ENCODE measurements at places on chromosomes 7 and 10.

GRCh38 chr10:79331226-79331625 is 16.0 kb upstream of the PPIF start:
- DNase-seq: no peak

DNA sequence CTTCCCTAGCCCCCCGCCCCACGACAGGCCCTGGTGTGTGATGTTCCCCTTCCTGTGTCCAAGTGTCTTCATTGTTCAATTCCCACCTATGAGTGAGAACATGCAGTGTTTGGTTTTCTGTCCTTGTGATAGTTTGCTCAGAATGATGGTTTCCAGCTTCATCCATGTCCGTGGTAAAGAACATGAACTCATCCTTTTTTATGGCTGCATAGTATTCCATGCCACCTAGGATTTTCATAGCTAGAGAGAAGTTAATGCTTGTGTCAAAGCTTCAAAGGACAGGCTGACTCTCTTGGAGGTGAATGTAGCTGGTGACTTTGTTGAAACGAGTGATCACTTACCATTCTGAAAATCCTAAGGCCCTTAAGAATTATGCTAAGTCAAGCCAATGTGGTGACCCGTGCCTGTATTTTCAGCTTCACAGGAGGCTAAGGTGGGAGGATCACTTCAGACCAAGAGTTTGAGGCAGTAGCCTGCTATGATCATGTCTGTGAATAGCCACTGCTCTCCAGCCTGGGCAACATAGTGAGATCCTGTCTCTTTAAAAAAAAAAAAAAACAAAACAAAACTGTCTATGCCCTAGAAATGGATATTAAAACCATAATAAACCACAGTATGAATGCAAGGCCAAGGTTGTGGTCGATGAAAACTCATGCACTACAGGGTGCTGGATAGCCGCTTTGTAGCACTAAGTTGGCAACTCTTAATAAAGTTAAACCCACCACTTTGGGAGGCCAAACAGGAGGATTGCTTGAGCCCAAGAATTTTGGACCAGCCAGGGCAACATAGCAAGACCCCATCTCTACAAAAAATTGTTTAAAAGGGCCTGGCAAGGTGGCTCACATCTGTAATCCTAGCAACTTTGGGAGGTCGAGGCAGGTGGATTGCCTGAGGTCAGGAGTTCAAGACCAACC is 52.0 kb downstream of the CUL1 start:
- DNase-seq: no peak

- DNase-seq: no peak
These were observed 13.9 kb downstream of the TRIM8 start for GRCh38 chr10:102657984-102658724.

DNA sequence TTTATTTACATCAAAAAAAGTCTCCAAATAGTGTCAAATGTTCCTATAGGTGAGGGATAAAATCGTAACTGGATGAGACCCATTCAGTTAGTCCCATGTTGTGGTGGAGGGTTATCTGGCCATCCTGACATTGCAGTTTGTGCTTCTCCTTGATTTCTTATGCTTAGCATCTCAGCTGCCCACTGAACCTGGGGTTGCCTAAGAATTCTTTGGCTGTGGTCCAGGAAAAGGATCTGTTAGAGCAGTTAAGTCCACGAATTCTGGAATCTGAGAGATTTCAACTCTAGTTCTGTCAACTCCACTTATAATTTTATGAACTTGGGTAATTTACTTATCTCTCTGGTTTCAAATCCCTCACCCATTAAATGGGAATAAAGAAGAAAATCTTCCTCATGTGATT is 1673.4 kb downstream of the REEP3 start:
- peak; percentile 31 for DNase-seq

- DNase-seq: no peak
These were observed at the start of gene MACC1 for GRCh38 chr7:20217193-20217948. Gene MACC1 (minus strand): TSS chr7:20217384. CDS start chr7:20161862, 55,522 bp downstream.

GRCh38 chr7:42469341-42469740 is 232.3 kb upstream of the GLI3 start:
- no peak for DNase-seq

DNA sequence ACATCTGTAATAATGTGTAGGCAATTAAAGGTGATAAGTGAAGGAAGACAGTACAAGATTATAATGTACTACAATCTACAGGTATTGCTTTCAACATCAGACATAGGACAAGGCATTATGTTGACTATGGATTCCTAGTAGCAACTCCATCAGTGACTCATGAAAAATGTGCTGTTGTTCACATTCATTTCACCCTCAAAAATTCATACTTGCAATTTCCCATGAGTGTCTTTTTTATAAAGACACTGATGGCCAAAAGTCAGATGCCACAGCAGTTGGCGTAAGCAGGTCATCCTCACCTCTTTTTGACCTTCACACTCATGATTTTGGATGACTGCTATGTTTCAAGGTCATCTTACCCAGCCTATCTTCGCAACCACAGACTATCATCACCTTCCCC is 100.0 kb upstream of the AMPH start:
- DNase-seq: peak; percentile 37

- no peak for DNase-seq
These were observed 176.5 kb upstream of the INHBA start for GRCh38 chr7:41879403-41879802.

DNA sequence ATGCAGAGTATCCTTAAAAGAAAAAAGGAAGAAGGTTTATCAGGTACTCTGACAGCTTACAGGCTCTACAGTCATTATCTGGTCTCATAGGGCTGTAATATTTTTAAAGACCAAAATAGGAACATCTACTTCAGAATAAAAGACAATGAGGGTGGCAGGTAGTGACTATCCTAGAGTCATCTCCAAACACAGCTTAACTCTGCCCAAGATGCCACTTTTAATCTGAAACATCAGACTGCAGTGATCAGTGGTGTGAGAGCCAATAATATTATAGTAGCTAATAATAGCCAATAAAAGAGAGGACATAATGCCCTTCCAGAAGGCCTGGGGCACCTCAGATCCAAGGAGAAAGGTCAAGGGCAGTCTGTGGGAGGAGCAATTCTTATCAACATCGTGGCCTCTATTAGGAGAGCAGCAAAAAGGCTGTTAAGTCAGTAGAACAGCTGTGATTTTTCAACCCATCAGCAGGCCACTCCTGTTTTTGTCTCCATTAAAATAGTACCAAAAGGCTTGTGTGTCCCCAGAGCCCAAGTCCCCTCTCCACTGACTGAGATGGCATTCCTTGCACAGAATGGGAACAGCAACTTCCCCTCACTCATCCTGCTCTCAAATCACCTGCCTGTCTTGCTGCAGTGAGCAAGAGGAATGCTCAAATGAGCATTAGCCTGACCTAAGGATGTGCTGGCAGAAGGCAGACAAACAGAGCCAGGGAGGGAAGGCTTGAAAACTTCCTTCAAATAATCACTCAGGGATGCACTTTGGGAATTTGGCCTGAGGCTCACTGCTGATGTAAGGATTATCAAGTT is 20.7 kb upstream of the SPOCK2 start:
- no peak for DNase-seq

GRCh38 chr7:4648111-4648510 is 34.0 kb upstream of the FOXK1 start:
- no peak for DNase-seq

DNA sequence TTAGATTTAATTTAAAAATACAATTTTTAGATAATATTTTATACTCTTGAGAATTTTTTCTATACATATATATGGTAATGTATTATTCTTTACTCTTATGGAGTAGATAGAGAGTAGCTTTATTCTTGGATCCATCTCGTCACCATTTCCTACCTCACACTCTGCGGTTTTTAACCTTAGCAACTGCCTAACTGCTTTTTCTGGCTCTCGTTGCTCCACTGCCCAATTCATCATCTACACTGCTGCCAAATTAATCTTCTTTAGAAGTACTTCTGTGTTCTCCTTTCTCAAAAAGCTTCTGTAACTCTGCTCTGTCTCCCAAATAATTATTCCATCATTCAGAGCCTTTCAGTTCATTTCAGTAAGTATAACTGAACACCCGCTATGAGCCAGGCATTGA is 35.3 kb downstream of the CAPZA2 start:
- DNase-seq: no peak

GRCh38 chr10:11870900-11871400 is 47.8 kb downstream of the PROSER2 start:
- no peak for DNase-seq

GRCh38 chr10:49830846-49831245 is 68.7 kb upstream of the OGDHL start:
- DNase-seq: no peak

- no peak for DNase-seq
These were observed 36.8 kb downstream of the LDB3 start for GRCh38 chr10:86705139-86705538.

- peak; percentile 29 for DNase-seq
These were observed 124.4 kb upstream of the TCERG1L start for GRCh38 chr10:131435760-131436457.

DNA sequence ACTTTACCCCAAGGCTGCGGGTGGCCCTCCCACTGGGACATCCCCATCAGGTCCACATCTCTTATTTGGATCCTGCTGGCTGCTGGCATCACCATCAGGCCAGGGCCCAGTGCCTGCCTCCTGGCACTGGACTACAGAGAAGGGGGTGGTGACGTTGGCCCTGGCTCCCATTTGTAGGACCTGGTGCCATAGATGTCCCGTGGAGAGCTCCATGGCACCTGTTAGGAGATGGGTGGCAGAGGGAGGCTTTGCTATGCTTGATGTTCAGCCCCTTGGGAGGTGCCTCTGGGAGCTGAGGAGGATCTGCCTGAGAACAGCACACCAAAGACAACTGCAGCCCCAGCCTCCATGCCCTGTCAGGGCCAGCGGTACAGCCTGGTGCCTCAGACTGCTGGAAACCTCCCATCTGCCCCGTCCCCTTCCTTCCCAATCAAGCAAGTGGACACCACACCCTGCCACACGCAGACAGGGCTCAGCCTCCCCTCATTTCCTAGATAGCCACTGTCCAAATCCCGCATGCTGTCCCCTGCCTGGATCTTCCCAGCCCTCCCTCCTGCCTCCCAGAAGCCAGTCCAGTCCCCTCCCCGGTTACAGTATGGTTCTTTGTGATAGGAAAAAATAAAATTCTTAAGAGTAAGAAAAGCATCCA is 230.0 kb upstream of the GRB10 start:
- DNase-seq: no peak

DNA sequence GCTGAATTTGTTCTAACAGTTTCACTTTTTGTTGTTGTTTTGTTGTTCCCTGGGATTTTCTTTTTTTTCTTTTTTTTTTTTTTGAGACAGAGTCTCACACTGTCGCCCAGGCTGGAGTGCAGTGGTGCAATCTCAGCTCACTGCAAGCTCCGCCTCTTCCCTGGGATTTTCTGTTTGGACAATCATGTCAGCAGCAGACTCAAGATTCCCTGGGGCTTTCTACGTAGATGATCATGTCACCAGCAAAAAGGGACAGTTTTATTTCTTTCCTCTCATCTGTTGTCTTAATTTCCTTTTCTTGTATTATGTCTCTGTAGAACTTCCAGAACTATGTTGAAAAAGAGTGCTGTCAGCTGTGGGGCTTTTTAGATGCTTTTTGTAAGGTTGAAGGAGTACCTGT is 241.4 kb downstream of the TNS3 start:
- no peak for DNase-seq

GRCh38 chr10:106761906-106762305 is 402.6 kb downstream of the SORCS1 start:
- DNase-seq: no peak

- DNase-seq: peak; percentile 68
These were observed 21.4 kb upstream of the SCIN start for GRCh38 chr7:12549106-12549505.

DNA sequence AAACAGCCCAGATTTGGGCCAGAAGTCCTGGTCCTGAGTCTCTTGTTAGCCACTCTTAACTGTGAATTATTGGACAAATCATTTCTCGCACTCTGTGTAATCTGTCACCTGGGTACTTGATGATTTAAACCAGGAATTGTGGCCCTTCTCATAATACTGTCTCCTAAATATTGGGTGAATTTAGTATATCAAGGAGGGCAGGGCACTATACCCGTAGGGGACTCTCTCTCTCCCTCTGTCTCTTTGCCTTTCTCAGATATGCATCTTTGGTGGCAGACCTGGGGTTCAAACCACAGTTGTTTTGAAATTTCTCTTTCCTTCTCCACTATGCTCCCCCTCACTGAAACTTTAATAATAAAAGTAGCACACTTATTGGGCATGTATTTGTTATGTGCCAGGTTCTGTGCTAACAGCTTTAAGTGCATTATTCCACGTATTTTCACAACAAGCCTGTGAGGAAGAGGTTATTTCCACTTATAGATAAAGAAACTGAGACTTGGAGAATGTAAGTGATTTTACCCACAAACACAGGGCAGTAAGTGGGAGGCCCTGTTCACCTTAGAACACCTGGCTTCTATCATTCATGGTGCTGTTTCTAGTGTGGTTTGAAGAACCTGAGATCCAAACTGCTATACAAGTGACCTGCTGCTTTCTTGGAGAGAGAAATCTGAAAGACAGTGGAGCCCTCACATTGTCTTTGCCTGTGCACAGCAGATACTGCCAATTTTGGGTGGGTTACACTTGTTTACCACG is 11.8 kb downstream of the FAS start:
- no peak for DNase-seq

- DNase-seq: no peak
These were observed 39.5 kb downstream of the LHFPL3 start for GRCh38 chr7:104367926-104368325.

- DNase-seq: peak; percentile 83
These were observed 207.6 kb downstream of the SKIDA1 start for GRCh38 chr10:21317902-21318301.

DNA sequence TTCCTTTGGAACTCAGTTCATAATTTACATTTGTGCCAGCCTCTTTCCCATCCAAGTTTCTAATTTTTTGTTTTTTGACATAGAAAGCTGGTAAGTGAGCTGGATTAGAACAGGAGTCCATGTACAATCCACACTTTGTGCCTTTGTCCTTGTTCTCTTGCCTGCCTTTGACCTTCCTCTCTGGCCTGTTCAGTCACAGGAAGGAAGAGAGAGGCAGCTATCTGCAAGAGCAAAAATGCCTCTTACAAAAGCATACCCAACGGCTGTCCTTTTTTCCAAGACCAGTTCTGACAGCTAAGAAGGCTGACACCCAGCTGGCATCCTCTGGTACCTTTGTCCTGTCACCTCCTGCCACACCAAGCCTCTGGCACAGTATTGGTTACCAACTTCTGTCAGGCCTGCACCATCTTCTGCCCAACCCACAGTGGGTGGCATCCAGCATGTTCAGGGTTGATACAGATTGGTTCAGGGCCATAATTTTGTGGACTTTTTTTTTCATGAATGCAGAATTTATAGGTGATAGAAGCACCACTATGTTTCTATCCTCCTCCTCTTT is 133.7 kb upstream of the KLF14 start:
- DNase-seq: no peak

DNA sequence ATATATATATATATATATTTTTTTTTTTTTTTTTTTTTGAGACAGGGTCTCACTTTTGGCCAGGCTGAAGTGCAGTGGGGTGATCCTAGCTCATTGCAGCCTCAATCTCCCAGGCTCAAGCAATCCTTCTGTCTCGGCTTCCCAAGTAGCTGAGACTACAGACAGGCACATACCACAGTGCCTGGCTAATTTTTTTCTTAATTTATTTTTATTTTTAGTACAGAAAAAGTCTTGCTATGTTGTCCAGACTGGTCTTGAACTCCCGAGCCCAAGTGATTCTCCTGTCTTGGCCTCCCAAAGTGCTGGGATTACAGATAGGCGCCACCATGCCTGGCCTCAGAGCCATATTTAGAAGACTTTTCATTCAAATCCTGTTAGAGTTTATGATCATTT is 79.6 kb downstream of the PRTFDC1 start:
- DNase-seq: no peak
